RCC 7860 (cell line): ENCODE measurements at places on chromosomes 11 and 22.

- no peak for DNase-seq
Observed at GRCh38 chr11:57251491-57252104, 14.5 kb upstream of the APLNR start.

- DNase-seq, result no peak
Observed at GRCh38 chr22:22974156-22974555, 86.5 kb downstream of the IGLL5 start.

DNA sequence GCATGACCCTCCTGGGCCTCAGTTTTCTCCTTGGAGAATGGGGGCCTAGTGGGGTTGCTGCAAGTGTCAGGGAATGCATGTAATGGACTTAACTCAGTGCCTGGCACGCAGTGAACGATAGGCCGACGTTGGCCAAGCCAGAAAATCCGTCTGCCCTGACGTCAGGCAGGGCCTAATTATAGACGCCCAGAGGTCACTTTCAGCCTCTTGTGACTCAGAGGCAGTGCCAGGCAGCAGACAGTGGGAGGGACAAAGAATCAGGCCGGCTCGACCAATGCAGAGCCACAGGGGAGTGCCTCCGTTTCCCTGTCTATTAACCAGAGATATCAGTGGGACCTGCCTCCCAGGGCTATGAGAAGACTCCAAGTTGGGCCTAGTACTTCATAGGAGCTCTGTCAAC is 115.0 kb downstream of the MN1 start:
- peak; percentile 62 for DNase-seq

GRCh38 chr11:118441770-118442275 is 5.5 kb downstream of the KMT2A start:
- no peak for DNase-seq

DNA sequence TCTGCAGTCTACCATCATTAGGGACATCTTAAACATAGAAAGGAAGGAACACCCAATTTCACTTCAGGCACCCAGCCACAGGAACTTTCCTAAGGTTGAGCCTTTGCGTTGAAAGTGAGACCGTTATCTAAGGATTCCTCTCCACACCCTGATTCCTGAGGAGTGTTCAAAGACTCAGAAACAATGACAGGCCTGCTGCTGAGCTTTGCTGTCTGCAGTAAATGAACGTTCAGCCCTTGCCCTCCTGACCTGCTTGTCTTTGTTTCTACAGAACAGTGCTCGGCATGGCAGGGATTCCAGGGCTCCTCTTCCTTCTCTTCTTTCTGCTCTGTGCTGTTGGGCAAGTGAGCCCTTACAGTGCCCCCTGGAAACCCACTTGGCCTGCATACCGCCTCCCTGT is 7.0 kb downstream of the PRSS23 start:
- no peak for DNase-seq

GRCh38 chr11:5234381-5234834 is at the start of gene HBD:
Gene HBD, minus strand, starts transcription at chr11:5234483. Its CDS starts 50 bp downstream, at chr11:5234433.
- peak; percentile 9 for DNase-seq

DNA sequence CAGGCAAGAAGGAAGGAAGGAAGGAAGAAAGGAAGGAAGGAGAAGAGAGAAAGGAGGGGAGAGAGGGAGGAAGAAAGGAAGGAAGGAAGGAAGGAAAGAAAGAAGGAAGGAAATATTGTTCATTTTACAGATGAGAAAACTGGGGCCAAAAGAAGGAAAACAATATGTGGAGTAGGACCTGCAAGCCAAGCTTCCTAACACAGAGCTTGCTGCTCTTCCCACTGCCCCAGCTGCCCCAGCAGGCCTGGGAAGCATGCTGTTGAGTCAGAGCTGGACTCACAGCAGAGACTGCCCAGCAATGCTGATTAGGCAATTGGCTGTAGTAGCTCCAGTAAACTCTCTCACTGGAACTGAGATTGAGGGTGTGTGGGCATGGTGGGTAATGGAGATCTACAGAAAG is 42.6 kb upstream of the SMCO4 start:
- DNase-seq, result no peak

DNA sequence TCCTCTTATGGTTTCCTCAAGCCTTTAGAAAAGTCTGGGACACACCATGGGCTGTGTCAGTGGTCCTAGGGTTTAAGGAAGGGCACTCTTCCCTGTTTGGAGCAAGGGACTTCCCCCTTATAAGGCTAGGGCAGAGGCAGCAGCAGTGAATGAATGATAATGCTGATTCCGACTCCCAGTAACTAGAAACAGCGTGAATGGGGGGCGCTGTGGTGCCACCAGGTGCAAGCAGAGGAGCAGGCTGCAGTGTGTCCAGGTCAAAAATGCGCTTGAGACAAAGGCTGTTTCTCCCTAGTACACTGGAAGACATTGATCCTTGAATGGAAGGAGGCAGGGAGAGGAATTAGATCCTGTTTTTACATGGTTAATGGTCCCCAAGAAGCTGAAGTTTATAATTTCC is 11.6 kb upstream of the RIC3 start:
- no peak for DNase-seq

DNA sequence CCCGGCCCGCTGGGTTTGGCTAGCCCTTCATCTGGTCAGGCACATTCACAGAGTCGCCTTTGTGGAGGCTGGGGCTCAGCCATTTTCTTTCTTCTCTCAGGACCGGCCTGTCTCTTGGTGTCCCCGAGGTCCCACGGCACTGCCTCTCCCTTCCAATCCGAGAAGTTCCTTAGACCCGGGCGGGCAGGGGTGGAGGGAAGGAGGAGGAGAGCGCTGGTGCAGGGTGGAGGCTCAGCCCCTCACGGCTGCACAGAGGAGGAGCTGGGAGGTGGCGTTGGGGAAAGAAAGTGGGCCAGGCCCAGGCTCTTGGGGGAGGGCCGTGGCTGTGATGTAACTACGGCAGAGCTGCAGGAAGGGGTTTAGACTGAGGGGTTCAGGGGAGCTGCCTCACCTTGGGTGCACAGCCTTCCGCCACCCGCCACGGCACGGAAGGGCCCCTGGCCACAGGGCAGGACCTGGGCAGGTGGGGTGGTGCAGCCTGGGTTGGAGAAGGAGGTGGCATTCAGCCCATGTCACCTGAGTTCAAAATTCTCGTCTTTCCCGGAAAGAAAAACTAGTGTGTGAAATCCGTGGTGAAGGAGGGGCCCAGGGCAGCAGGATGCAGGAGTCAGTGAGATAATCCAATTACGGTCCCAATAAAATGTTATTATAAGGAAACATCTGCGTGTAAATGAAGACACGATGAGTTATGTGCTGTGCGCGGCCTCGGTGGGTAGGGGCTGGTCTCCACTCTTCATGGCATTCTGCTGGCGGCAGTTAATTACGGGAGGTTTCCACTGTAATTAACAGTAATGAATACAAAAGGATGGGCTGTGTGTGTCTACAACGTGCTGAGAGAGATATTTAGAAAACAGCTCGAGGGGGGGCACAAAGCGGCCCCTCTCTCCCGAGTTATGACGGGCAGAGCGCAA is 1.7 kb downstream of the BRSK2 start:
- DNase-seq, result no peak

GRCh38 chr22:26527574-26528465 is 15.5 kb upstream of the TFIP11 start:
- no peak for DNase-seq

DNA sequence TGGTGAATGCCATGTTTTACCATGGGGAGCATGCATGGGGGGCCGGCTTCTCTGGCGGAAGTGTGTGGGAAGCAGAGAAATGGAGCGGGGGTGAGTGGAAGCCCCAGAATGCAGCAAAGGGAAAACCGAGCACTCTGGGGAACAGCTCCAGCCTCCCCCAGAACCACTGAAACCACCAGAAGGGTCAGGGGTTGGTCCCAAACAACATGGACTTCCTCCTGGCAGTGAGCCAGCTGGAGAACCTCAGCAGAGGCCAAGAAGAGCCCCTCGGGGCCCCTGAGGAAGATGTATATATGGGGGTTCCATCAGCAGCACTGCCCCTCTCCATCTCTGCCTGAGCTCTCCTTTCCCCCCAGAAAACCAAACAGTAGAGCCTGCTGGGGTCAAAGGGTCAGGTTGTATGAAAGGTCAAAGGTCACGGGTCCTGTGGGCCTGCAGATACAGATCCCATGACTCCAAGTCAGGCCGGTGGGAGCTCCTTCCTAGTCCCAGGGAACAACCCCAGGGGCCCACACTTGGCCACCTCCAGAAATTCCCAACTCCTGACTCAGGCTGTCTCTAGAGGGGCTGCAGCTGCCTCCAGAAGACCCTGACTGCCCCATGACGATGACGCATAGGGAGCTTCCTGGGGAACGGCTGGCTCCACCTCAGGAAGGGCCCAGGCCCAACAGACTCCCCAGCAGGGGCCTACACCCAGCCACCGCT is 48.5 kb upstream of the TIMP3 start:
- no peak for DNase-seq

DNA sequence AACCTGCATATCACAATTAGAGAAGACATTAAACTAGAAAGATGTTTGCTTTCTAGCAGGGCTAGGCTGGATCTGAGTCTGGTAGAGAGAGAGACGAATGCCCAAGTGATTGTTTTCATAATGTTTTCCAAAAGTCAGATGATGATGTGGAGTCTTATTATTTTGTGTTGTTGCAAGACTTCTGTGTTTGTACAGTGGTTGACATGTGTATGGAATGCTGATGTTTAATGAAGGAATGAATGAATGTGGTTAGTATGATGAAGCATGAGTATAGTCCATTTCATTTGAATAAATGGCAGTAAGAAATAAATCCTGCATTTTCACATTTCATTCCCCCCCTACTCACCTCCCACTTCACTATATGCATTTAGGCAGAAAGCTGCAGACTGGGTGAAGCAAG is 69.6 kb downstream of the PPP2R1B start:
- DNase-seq, result no peak

- DNase-seq, result no peak
Observed at GRCh38 chr22:16914006-16914405, 88.8 kb upstream of the XKR3 start.

DNA sequence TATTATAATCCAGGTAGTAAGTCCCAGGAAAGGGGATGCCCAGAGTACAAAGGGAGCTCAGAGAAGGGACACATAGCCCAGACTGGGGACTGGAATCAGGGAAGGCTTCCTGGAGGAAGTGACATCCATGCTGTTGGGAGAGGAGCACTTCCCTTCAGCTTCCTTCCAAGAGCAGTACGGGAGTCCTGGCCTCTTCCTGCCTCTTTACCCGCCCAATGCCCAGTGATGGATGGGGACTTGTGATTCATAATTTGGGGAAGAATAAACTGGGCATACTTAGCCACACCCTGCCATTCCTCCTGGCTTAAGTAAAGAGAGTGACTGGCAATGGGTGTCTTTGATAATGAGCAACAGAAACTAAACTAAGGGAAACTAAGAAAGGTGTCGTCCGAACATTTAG is 11.5 kb downstream of the C11orf91 start:
- peak; percentile 21 for DNase-seq
